ENCODE measurements at places on chromosomes 3 and 15. TPM values are rescaled to one million over a fixed set of nuclear protein-coding genes. Genes with fewer than 3 reads are reported as not detected.
A peak's percentile ranks its signal among the peaks of the same experiment; 100 is the strongest.

- no peak for DNase-seq
Observed at GRCh38 chr15:49675041-49675440, 54.2 kb downstream of the DTWD1 start.

- no peak for DNase-seq
Observed at GRCh38 chr3:54353546-54353945, 231.2 kb downstream of the CACNA2D3 start.

- peak; percentile 48 for DNase-seq
Observed at GRCh38 chr3:113534365-113534764, 2.0 kb downstream of the SIDT1 start.

Gene BFSP2
- 0.42 TPM for total RNA-seq

DNA sequence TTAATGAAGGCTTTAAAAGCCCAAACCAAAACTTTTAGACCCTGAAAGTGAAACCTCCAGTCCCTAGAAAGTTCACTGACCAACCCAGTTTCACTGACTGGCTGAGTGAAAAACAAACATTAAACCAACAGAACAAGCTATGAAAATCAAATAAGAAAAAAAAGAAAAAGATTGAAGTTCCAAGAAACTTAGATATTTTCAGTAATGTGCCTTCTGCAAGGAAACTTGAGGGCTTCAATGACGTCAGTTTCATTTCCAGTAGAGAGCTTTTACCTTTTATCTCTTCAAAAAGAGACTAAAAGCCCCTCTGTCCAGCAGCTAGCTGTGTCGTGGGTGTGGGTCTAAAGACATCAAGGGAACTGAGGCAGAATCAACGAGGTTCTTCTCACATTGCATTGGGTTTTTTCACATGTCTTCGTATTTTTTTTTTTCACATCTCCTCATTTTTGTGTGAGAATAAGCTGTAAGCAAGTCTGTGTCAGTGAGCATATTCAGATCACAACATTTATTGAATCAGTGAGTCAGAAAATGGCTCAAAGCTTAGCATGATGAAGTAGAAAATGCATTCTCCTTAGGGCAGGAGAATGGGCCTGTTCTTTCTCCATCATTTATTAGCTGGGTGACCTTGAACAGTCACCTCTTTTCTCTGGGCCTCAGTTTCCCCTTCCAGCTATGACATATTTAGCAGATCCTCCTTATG, 54.8 kb upstream of the BCL6 start:
- DNase-seq: peak; percentile 50

Gene NME9
- not detected for total RNA-seq

Gene TMEM108
- not detected for total RNA-seq

GRCh38 chr3:172279191-172279640, 169.0 kb downstream of the GHSR start:
- no peak for DNase-seq

Gene CORO2B
- not detected for total RNA-seq

Gene FBXL22
- 0.66 TPM for total RNA-seq

- DNase-seq: no peak
Observed at GRCh38 chr3:115912372-115912771, 289.1 kb downstream of the GAP43 start.

GRCh38 chr15:92226020-92226612, 167.6 kb upstream of the ST8SIA2 start:
- DNase-seq: no peak

DNA sequence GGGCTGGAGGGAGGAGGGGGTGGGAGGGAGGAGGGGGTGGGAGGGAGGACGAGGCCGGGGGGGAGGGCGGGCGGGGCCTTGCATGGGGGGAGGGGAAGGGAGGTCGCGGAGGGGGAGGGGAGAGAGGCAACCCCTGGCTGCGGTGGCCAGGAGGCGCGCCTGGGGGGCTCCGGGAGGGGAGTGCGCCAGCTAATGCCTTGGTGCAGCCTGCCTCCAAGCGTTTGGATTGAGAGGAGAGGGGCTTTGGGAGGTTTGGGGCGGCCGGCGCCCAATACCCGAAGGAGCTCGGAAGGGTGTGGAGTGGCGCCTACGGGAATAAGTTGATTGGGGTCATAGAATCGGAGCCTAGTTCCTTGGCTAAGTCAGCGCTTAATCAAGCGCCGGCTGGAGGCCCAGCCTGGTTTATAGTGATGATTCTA, 557 bp downstream of the TFG start:
- peak; percentile 69 for DNase-seq

Gene P4HTM
- total RNA-seq: 35.2 TPM

DNA sequence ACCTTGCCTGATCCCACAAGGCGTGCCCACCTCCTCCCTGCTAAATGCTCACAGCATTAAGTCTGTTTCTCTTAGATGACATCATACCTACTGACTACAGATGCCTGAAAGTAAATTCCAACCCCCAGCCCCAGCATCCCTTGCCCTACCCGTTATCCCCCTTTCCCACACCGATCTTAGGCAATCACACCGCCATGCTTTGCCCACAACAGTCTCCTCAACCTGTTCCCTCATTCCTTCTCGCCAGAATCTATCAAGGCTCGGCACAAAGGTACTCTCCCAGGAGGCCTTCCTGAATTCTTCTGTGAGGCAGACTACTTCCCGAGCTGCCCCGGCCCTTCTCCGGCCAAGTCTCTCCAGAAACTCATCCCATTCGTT, 789 bp upstream of the SEC61A1 start:
- DNase-seq: no peak

- no peak for DNase-seq
Observed at GRCh38 chr15:33341953-33342352, 31.2 kb downstream of the RYR3 start.

- DNase-seq: peak; percentile 85
Observed at GRCh38 chr3:52221563-52222318, 3.7 kb downstream of the TLR9 start.

DNA sequence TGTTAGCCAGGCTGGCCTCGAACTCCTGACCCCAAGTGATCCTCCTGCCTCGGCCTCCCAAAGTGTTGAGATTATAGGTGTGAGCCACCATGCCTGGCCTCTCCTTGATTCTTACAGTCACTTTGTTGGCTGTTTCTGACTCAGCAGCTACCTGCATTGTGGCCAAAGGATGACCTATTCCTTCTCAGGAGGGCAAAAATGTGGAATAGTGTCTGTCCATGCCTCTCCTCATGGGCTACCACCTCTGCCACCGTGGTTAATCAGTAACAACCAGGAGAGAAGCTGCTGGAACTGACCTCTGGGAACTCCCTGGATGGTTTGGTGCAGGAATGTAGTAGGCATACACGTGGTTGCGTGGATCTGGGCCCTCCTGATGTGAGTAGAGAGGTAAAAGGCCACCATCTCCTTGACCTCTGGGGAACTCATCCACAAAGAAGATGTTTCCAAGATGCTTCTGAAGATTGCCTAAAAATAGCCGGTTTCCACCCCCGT, 63.3 kb downstream of the FLNB start:
- no peak for DNase-seq

DNA sequence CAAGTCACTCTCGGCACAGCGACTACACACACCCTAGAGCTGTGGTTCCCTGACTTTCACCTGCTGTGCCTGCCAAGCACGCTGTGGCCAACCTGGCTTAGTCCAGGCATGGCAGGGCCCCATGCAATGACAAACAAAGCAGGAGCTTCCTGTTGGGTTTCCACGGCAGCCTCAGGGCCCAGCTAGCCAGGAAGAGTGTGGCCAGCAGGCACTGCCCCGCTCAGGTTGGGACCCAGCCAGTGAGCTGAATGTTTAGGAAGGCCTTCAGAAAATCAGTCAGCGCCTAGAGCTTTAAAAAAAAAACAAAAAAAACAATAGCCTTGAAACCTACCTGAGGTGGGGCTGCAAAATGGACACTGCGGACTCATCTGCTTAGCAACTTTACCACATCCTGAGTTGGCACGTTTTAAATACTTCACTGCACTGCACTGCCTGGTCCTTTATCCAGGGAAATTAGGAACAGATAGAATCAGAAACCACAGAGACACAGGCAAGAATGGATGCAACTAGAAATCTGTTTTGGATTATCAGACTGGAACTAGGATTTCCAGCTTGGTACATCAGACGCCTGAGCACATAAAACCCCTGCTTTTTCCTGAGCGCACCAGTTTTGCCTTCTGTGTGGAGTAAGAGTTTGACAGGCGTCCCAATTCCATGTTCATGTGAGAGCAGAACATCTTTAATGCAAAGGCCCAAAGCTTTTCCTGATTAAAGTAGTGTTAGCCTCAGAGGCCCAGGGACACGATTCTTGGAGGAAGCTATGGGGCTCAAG, 36.2 kb upstream of the LDHAL6B start:
- DNase-seq: no peak

GRCh38 chr15:78933187-78933822, 11.5 kb downstream of the CTSH start:
- no peak for DNase-seq

Data from activated CD8-positive, alpha-beta T cell treated with anti-CD3 and anti-CD28 coated beads, Interleukin-2, amount 10 ng/mL, durations not matched to agents 7 days and 5 days (primary cell).